Suprapubic skin (tissue), 4 donors: ENCODE measurements at places on chromosomes 2 and 18. TPM values are rescaled to one million over a fixed set of nuclear protein-coding genes. Genes with fewer than 3 reads are reported as not detected.
A peak's percentile ranks its signal among the peaks of the same experiment; 100 is the strongest.

GRCh38 chr2:158965107-158965506, 3.3 kb upstream of the TANC1 start:
- H3K4me3 ChIP-seq = no peak overlapping the region
- H3K27me3 ChIP-seq = no peaks in the 10 kb centered on the region
- DNase-seq = no peak
- H3K27ac ChIP-seq = no peak overlapping the region
- H3K4me1 ChIP-seq = peaks cover 17% of the 10 kb centered on the region

Gene GRHL1
- total RNA-seq = 233 TPM

Gene AGXT
- not detected for total RNA-seq

- no peaks in the 10 kb centered on the region for H3K36me3 ChIP-seq
- H3K27ac ChIP-seq = no peak overlapping the region
- peak; percentile 37 for DNase-seq
- H3K4me1 ChIP-seq = peaks cover 33% of the 10 kb centered on the region
- H3K27me3 ChIP-seq = no peaks in the 10 kb centered on the region
These were observed 37.1 kb upstream of the ASAP2 start for GRCh38 chr2:9169349-9170107.

- H3K27ac ChIP-seq = no peak overlapping the region
- H3K4me1 ChIP-seq = peaks cover 29% of the 10 kb centered on the region
- H3K4me3 ChIP-seq = no peak overlapping the region
- H3K36me3 ChIP-seq = no peaks in the 10 kb centered on the region
- no peak for DNase-seq
These were observed 30.8 kb upstream of the ZNF396 start for GRCh38 chr18:35407871-35408481.

DNA sequence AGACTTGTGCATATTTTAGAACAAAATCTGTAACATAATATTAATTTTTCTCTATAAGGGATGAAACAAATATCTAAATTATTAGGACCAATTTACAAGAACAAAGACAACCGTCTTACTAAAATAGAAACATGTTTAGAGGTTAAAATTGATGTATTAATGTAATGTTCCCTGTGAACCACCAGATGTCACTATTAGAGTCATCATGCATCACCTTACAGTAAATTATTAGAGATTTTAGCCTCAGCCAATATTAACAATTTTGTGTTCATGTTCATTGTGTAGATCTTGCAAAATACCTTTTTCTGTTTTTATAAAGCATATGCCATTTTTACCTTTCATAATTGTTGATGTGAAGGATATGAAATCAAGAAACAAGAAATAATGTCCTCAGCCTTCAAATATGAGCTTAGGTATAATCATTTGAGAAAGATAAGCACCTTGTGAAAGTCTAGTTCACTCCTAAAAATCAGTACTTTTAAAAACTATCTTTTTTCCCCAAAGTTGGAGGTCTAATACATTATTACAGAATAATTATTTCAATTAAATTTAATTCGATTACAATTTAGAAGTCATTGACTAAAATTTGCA, 344.3 kb upstream of the KCNH7 start:
- no peak overlapping the region for H3K4me3 ChIP-seq
- DNase-seq = no peak
- H3K36me3 ChIP-seq = no peaks in the 10 kb centered on the region
- no peaks in the 10 kb centered on the region for H3K4me1 ChIP-seq
- H3K27ac ChIP-seq = no peak overlapping the region
- H3K27me3 ChIP-seq = no peaks in the 10 kb centered on the region
